ENCODE measurements at places on chromosomes 4 and X.

DNA sequence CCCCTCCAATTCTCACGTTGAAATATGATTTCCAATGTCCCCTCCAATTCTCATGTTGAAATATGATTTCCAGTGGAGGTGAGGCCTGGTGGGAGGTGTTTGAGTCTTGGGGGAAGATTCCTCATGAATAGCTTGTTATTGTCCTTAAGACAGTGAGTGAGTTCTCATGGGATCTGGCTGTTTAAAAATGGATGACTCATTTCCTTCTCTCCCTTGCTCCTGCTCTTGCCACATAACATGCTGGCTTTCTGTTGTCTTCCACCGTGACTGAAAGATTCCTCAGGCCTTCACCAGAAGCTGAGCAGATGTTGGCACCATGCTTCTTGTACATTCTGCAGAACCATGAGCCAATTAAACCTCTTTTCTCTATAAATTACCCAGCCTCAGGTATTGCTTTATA lies 346.8 kb upstream of the TECRL start:
- DNase-seq = peak; percentile 2

DNA sequence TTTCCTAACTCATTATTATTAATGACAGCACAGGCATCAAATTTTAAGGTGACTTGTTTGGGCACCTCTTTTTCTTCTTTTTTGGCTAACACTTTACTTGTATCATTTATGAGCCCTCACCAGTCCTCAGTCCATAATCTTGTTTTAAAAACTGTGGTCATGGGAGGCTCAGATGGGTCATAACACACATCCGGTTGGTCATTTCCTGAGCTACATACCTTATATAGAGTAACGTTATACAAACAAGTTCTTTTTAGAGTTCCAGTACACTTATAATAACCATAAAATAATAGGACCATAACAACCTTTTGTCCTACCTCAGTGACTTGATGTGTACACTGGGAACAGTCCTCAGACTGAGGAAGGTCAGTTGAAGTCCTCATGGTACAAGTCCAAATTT lies 21.1 kb upstream of the PLS3 start:
- no peak for DNase-seq

- DNase-seq = no peak
These were observed 18.7 kb downstream of the APOO start for GRCh38 chrX:23888887-23889501.

- no peak for DNase-seq
These were observed 74.1 kb downstream of the ARHGAP10 start for GRCh38 chr4:147805946-147806345.

- no peak for DNase-seq
These were observed 304.8 kb downstream of the QDPR start for GRCh38 chr4:17206829-17207801.

GRCh38 chr4:153512952-153513500 lies 46.9 kb downstream of the TMEM131L start:
- no peak for DNase-seq

DNA sequence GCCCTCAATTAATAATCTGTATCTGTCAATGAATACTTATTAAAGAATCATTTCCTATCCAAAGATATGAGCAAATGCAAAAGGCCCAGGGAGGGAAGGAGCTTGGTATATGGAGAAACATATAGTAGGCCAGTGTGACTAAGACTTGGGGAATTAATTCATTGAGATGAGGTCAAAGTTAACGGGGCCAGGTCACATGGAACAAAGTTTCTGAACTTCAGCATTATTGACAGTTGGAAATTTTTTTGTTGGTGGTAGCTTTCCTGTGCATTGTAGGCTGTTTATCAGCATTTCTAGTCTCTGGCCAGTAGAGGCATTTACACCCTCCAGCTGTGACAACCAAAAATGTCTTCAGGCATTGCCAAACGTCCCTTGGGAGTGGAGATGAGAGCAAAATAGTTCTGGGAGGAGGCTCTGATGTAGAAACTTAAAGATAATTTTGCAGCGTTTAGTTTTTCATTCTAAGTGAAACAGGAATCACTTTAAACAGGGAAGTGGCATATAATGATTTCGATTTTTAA lies 202.0 kb downstream of the SLC4A4 start:
- DNase-seq = peak; percentile 35

DNA sequence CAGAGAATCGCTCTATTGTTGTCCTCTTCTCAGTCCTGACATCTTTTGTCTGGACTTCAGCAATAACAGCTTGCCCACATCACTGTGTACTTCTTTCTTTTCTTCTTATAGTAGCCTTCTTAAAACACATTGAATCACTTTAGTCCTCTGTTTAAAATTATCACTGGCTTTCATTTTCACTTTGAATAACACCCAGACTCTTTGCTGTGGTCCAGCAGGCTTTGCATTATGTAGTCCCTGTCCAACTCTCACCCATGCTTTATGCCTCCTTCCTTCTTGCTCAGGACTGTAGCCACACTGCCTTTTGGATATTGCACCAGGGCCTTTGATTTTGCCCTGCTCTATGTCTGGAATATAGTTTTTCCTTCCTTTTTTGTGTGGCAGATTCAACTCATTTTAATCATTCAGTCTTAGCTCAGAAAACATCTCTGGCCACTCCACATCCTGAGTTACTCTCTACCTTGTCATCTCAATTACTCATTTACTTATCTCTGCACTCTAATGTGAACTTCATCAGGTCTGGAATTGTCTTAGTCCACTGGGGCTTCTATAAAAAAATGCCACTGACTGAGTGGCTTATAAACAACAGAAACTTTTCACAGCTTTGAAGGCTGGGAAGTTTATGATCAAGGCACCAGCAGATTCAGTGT lies 168.2 kb downstream of the C4orf33 start:
- no peak for DNase-seq

GRCh38 chrX:13167481-13168231 lies 123.2 kb upstream of the FAM9C start:
- peak; percentile 29 for DNase-seq

- no peak for DNase-seq
These were observed 19.9 kb downstream of the RPS6KA6 start for GRCh38 chrX:84168095-84168494.

DNA sequence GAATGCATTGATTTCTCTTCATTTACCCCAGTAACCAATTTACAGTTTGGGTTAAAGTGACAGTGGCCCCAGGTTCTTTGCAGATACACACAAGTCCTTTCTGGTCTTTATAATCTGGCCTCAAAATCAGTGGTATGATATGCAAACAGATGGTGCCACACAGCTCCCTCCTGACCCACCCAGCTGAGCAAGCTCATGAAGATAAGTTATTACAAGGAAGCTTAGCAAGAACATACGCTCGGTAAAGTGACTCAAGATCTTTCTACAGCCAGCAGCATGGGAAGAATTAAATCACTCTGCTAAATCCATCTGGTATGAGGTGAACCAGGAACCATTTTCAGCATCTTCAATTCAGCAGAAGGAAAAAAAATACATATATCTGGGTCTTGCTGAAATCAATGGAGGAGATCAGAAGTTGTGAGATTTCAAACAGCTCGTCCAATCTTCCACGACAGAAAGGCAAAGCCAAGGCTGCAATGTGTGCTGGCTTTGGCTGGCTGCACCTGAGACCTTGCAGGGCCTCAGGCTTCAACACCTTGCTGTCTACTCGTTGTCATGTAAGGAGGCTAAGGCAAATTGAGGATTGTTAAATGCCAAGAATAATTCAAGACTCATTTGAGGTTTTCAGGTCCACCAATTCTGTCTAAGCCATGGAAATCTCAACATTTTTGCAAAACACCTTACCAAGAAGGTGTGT lies 28.2 kb downstream of the SEL1L3 start:
- DNase-seq = no peak

- no peak for DNase-seq
These were observed 8.2 kb upstream of the TRAM1L1 start for GRCh38 chr4:117093571-117093970.

- no peak for DNase-seq
These were observed 879.9 kb downstream of the ARAP2 start for GRCh38 chr4:35364321-35364870.

DNA sequence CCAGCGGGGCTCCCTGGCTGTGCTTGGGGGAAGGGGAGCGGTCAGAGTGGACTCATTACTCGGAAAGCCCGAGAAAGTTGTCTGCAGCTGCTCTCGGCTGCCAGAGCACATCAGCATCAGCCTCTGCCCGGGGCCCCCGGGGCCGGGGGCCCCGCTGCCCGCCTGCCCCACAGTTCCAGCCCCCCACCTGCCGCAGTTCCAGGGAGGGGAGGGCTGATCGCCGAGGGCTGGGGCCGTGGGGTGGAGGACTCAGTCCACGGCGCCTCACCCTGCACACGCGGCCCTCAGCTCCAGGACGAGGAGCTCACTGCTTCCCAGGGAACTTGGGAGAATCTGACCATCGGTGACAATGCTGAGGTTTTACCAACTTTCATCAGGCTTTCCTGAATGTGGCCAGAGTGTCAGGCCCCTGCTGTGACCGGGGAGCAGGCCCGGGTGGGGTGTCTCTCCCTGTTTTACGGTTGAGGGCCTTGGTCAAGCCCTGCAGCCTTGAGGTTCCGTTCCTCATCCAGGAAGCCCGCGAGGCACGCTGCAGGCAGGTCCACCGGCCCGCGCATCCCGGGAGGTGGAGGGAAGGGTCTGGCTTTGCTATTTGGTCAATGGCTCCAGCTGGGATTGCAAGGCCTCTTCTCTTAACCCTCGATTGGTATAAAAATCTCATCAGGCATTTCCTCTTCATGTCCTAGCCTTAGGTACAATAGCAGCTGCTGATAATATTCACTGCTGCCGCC lies 57.2 kb downstream of the CPZ start:
- no peak for DNase-seq

DNA sequence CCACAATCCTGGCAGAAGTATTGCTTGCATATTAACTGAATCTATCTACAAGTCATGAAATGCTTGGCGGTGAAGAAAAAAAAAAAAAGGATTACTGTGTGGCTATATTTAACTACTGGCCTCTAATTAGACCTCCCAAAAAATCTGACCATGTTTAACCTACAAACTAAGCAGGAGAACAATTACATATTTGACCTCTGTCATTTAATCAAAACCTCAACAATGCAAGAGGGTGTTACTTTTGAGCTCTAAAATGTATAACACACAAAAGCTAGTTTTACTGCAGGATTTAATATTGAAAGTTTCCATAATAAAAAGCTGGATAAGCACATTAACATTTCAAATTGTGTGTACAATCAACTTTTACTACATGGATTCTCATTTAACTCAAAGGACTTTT lies 1.5 kb downstream of the ITM2A start:
- DNase-seq = no peak

GRCh38 chrX:120823556-120823955 lies 52.1 kb downstream of the CT47B1 start:
- no peak for DNase-seq

DNA sequence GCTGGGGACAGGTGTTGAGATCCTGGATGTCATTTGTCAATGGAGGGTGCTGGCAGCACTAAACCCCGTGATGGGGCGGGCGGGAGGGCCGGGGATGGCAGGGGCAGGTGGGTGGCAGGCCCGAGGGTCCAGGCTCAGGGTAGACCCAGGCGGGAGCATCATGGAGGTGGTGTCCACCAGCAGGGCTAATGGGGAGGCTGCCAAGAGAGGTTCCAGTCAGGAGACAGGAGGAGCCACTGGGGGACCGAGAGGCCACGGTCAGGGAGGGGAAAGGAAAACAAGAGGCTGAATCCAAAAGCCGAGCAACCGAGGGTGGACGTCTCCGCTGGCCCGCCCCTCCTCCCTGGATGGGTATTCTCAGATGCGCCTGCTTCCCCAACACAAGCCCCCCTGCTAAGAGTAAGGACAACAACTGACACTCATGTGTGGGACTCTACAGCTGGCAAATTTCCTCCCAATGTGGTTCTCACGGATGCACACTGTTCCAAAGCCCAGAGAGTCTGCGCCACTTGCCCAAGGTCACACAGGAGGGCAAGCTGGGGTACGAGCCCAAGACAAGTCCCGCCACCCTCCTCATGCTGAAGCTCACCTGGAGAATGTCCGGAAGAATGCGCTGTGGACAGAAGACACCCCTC lies 132.0 kb downstream of the CPZ start:
- no peak for DNase-seq

- no peak for DNase-seq
These were observed 884 bp downstream of the CCDC120 start for GRCh38 chrX:49059681-49060085.
